ENCODE measurements at places on chromosomes 11 and 22.

- DNase-seq = no peak
Measured at GRCh38 chr11:68016161-68016903, 6.2 kb downstream of the ALDH3B1 start.

DNA sequence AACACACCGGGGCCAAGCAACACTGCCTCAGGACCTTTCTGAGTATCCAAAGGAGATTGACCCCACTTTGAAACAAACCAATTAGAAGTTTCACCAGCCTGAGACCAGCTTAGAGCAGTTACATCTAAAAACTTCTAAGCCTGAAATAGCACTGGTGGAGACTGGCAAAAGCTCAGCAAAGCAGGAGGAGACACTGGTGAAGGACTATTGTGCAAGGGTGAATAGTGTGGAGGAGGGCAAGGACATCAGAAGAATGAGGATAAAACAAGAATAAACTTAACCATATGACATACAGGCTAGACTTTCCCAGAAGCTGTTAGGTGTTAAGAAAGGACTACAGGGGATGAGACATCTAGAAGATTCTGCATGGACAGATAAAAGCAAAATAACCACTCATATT, 152.4 kb downstream of the FCHSD2 start:
- DNase-seq = no peak

GRCh38 chr11:63610604-63611394, 3.4 kb downstream of the PLAAT3 start:
- no peak for DNase-seq

- no peak for DNase-seq
Measured at GRCh38 chr11:1484695-1485503, 1.7 kb downstream of the MOB2 start.

DNA sequence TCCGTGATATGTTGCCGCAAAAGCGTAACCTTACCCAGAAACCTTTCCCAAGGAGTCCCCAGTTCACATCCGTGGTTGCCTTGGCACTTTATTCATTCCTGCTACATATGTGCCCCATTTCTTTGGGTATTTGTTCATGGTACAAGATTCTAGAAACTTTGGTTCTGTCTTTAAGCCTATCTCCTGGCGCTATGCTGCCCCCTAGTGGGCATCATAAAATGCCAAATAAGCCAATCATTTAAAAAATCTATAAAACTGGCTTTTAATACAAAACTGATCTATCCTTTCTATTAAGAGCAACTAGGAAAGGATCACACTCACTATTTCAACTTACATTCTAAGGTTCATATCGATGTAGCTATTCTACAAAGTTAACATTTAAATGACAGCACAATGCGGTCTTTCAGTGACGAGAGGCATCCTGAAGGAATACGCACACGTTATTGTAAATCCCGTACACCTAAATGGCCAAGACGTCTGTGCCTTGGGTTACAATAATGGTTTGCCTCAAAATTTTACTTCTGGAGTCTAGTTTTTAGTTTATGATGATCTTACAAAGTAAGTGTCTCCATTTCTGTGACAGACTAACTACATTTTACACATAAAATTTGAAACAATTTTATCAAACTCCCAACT, 16.2 kb downstream of the PIWIL3 start:
- DNase-seq = peak; percentile 37

DNA sequence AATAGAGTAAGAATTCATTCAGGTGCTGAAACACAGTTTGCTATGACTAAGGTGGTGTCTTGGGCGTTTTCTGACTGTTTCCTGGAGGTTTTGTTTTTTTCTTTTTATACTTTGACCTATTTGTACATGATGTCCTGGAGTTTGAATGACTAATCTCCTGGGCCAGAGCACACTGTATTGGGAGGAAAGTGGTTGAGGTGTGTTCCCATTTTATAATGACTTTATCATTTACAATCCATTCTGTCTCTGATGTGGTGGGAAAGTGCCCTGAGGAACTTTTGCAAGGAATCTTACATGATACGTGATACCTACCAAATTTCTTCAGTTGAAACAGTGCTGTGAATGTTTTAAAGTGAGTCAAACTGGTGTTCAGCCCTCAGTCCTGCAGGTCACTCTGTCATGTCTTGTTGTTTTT, 80.8 kb downstream of the TNRC6B start:
- no peak for DNase-seq

DNA sequence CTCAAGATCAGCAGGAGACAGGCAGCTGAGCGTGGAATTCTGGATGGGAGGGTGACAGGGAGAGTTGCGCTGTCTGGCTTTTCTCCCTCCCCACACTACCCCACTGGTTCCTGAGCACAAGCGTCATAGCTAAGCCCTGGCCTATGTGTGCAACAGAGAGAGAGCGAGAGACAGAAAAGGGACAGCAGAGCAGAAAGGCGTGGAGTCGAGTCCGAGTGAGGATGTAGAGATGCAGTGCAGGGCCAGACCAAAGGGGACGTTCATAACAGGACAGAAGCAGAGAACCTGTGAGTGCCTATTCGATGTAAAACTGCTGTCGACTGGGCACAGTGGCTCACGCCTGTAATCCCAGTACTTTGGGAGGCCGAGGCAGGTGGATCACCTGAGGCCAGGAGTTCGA, 94.0 kb upstream of the TMEM45B start:
- no peak for DNase-seq

- no peak for DNase-seq
Measured at GRCh38 chr11:87256694-87257340, 219.1 kb downstream of the TMEM135 start.

- DNase-seq = no peak
Measured at GRCh38 chr22:22408731-22409696, 99.5 kb downstream of the ZNF280B start.

GRCh38 chr22:49963647-49964026, 3.1 kb downstream of the PIM3 start:
- no peak for DNase-seq

DNA sequence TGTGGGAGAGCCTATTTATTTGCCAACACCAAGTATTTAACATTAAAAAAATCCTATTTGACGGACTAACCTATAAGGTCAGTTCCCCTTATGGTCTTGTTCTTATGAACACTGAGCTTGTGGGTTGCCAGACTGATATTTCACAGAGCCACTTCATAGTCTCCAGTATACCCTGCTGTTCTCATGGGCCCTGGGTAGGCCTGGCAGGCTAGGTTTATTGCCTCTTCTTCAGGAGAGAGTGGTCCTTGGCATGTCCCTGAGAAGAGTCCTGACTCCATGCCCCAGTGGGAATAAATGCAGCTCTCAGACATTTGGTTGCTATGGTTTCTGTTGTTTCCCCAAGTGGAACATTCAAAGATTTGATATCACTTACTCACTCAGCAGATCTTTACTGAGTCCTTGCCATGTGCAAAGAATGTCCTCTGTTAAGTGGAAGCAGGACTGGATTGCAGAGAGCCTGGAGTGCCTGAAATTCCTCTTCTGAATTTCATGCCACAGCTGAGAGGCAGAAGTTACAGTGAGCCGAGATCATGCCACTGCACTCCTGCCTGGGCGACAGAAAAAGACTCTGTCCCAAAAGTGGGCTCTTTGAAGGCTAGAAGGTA, 15.7 kb downstream of the SLC5A1 start:
- no peak for DNase-seq

DNA sequence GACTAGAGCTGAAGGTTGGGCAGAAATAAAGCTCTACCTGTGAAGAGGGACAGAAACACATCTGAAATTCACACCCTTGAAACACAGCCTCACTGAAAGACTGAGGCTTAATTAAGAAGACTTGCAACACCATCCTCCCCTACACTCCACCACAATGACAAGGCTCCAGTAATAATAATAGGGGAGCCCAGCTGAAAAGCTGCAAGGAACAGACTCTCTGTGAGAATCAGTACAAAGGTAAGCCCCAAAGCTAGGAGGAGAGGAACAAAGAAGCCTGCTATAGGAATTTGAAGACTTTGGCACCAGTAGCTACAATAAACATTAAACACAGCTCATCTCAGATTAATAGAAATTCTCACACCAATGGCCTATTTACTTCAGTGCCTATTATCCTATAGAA, 176.9 kb downstream of the FAT3 start:
- DNase-seq = no peak

All from activated naive CD4-positive, alpha-beta T cell (primary cell).